ENCODE measurements at places on chromosomes 2 and 18.

DNA sequence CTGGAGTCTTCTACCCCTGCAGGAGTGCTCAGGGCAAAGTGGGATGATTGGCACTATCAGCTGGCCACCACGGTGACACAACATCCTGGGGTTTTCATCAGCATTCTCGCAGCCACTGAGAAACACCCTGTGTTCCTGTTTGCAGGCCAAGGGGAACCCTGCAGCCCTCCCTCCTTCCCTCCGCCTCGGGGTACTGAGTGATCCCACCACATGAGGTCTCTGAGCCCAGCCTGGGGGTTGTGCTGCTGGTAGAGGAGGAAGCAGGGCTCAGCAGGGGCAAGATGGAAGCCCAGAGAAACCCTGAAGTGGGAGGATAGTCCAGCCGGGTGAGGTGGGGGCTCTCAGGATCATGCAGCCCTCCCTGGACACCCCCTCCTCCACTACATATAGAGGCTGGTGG lies at the start of gene OXER1:
Gene OXER1 (minus strand): TSS at position 40 of the 400 bp plus-strand sequence. CDS start 73 bp downstream, outside the sequence.
- no peak for DNase-seq

GRCh38 chr2:46561731-46562450 lies 82.5 kb downstream of the TMEM247 start:
- DNase-seq: no peak

DNA sequence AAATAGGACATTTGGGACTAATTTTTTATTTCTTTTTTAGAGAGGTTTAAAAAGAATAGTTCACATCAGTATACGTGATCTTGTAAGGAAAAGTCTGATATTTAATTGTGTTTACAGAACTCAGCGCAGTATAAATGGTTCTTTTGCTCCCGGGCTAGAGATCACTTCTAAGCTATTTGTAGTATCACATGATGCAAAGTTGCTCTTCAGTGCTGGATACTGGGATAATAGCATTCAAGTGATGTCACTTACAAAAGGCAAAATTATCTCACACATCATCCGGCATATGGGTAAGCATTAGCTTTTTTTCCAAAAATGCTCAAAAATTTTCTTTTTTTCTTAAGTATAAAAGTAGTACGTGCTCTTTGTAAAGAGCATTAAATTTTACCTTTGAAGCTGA lies 37.4 kb upstream of the CYP20A1 start:
- no peak for DNase-seq

DNA sequence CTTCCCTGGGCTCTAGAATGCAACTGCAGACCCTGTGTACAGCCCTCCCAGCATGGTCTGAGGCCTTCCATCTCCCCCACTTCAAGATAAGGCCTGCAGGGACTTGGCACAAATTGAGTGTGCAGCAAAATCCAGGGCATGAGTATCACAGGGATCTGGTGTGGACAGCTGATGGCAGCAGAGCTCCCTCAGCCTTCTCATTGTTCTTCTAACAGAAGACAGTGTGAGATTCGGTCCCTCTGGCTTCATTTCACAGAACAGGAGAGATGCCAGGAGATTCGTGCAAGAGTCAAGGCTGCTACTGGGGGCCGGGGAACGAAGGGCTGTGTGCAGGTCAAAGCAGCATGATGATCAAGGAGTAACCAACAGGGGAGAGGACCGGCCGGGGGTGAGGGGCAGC lies 85.8 kb downstream of the UXS1 start:
- DNase-seq: no peak

- DNase-seq: no peak
Observed at GRCh38 chr18:7579918-7580542, 12.9 kb downstream of the PTPRM start.

DNA sequence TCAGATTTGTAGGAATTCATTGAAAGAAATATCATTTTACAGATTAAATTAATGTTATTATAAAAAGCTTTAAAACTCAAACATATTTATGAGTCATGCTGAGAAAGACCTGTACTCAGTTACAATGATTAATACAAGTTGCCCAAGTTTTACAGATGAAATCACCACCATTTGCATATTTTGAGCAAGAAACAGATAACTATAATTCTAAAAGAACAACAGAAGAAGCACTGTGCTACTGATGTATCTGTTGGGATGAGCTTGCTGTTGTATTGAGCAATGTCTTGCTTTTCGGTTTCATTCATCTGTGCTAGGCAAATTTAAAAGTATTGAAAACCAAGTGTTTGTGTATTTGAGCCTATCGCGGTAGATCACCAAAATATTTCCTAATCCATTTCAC lies 1589.1 kb upstream of the ZEB2 start:
- no peak for DNase-seq

DNA sequence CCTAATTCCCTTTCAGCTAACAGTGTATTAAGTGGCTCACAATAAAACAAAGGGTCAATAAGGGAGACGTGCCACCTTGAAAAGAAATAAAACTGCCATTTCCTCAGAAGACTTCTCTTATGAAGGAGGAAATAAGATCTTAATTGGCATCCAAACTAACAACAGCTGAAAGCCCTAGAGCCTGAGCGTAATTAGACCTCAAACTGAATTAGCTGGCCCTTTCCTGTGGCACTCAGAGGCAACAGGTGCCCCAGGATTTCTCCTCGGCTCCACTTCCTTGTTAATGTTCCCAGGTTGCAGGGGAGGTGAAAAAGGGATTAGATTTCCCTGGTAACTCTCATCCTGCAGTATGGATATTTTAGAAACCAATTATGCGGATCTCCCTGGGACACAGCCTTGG lies 804.3 kb downstream of the DCDC2C start:
- DNase-seq: no peak

DNA sequence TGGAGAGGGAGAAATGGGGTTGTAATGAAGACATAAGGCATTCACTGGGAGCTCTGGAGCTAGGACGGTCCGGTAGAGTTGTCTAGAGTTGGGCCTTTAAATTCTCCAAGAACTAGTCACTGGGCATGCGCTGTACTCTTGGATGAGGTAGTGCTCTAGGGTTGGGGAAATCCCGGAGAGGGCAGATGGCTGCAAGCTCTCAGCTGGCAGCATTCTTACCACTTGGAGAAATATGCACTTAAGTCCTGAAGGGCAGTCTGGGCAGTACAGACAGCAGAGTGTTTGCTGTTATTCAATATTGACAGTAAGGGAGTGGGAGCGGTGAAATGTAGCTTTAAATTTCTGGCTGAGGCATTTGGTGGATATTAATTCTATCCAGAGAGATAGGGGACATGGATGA lies 214.6 kb downstream of the RDH14 start:
- DNase-seq: no peak

DNA sequence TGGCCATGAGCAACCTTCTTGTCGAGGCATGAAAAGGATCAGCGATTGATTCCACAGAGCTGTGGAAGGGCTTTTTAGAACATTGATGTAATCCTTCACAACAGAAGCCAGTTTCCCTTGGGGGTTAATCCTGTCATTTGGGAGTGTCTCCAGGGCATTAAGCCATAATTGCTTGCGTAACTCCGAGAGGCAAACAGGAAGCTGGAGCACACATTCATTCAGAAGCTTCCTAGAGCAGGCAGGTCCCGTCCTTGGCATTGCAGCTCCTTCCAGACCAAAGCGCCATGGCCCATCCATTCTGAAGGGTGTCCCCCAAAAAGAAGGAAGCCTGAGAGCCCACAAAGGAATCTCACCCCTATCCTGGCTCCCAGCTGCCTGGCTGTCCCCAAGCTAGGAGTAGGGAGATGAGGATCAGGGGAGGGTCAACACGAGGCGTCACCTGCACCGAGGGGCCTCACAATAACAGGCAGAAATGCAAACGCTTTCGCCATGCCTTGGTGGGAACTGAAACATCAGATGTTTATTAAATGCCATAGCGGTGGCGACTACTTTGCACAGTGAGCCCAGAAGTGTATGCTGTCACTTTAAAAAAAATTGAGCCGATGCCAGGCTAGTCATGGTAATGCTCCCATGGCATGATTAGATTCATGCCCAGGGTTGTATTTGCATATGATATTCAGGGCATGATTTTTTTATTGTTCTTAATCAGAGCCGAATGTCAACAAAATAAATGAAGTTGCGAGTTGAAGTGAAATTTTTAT lies 339.4 kb downstream of the BCL11A start:
- DNase-seq: no peak

DNA sequence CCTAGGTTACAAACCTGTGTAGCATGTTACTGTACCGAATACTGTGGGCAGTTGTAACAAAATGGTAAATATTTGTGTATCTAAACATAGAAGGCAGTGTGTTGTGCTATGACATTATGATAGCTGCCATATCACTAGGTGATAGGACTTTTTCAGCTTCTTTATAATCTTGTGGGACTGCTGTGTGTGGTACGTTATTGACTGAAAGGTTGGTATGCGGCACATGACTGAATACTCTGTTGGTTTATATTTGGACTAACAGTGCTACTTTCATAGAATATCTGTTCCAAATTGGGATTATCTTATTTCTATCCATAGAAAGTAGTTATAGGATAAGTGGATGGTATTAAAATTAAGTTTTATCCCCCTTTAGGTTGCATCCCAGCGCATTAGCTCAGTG lies 144.7 kb downstream of the PHLPP1 start:
- DNase-seq: no peak

- DNase-seq: no peak
Observed at GRCh38 chr18:68707646-68708045, 7.3 kb downstream of the TMX3 start.

GRCh38 chr2:23532391-23533337 lies 147.7 kb downstream of the KLHL29 start:
- DNase-seq: no peak

- DNase-seq: no peak
Observed at GRCh38 chr2:104049438-104049837, 804.5 kb upstream of the POU3F3 start.

GRCh38 chr18:57789090-57789489 lies 14.0 kb downstream of the ATP8B1 start:
- no peak for DNase-seq

GRCh38 chr2:62265106-62265505 lies 69.2 kb downstream of the B3GNT2 start:
- DNase-seq: no peak

DNA sequence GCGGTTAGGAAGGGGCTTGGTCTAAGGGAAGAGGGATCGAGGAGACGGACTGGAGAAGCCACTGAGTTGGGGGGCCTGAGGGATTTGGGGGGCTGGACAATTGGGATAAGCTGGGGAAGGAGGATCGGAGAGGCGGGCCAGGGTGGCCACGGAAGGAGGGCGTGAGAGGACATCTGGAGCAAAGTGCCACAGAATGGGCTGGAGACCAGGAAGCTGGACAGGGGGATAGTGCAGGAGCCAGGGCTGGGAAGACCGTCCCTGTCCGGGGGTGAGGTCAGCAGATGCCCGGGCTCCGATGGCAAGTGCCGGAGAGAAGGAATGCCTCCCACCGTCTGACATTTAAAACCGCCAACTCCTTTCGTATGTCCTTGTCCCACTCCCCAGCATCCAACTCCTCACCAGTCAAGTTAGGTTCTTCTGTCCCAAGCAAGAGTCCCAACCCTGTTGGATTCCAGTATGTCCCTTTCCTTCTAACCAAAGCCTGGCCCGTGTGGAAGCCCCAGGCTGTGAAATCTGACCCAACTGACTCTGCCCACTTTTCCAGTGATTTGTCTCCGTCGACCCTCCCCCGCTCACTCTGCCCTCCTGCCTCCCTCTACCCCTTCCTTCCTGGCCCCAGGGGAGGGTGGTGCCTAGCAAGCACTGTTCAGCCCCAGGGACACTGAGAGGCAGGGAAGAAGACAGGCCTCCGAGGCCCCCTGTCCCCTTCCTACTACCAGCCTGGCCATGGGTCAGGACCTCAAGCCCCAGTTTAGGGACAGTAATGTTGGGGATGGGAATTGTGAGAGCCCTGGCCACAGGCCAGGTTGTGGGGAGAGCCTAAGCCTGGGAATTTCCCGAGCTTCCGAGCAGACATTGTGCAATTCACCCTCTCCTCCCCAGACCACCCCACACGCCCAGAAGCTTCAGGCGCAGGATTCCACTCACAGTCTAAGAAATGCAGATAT lies 31.5 kb upstream of the TMBIM1 start:
- no peak for DNase-seq

- no peak for DNase-seq
Observed at GRCh38 chr18:56645415-56646016, 5.6 kb upstream of the WDR7 start.

DNA sequence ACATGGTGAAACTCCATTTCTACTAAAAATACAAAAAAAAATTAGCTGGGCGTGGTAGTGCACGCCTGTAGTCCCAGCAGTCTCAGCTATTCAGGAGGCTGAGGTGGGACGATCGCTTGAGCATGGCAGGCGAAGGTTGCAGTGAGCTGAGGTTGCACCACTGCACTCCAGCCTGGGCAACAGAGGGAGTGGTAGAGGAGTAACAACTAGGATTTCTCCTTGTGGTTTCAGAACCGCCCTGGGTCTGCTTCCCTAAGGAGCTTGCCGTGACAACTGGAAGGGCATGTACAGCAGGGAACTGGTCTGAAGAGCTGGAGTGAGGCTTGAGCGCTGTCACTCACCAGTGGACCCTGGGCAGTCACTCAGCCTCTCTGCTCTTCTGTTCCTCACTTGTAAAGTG lies 29.1 kb downstream of the REEP1 start:
- no peak for DNase-seq

DNA sequence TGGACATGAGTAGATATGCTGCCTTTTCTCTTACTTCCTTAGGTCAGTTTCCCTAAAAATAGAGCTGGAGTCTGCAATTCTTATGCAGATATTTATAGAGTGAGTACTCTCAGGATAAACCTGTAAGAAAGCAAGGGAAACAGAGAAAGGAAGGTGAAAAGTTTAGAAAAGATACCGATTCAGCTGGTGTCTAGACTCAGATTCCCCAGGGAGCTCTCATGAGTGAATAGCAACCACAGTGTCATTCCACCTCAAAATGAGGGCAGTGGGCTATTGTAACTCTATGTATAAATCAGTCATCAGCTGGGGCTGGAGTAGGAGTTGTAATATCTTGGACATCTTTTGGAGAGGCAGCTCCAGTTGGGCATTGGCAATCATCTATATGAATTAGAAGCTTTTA lies 1485.1 kb upstream of the TMEFF2 start:
- no peak for DNase-seq

GRCh38 chr2:26730549-26731344 lies 33.3 kb upstream of the SLC35F6 start:
- DNase-seq: no peak

DNA sequence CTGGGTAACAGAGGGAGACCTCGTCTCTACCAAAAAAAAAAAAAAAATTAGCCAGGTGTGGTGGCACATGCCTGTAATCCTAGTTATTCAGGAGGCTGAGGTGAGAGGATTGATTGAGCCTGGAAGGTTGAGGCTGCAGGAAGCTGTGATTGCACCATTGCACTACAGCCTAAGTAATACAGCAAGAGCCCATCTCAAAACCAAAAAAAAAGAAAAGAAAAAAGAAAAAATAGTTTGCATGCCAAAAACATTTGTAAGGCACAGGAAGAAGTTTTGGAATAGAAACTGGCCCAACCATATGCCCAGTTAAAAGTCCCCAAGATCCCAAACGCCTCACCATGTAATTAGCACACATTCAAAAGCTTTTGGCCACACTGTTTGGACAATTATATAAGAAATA lies 13.4 kb upstream of the ACOXL start:
- no peak for DNase-seq

- DNase-seq: no peak
Observed at GRCh38 chr18:61333271-61333745, at the start of gene CDH20. Gene CDH20 (plus strand): TSS chr18:61333430.

DNA sequence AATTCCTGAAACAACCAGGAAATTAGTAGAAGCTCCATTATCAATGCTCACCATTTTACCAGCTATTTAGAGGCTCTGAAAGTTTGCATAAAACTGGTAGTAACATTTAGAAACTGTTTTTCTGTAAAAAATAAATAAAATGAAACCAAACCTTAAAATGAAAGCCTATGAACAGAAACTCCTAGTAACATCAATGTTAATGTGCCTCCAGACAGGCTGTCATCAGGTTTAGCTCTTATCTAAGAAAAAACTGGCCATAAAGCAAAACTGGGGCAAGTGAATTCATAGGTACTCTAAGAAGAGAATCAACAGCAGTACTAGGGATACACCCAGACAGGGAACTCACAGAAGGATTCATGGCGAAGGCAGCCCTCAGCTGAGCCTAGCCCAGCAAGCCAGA lies 8.0 kb downstream of the E2F6 start:
- DNase-seq: no peak
